ENCODE measurements at places on chromosomes 3 and 15.

GRCh38 chr15:101492766-101493692, 3.5 kb upstream of the PCSK6 start:
- no peak for DNase-seq

GRCh38 chr3:112894258-112894657, 47.6 kb upstream of the CD200R1L start:
- no peak for DNase-seq

GRCh38 chr15:69148465-69148864, 12.0 kb upstream of the GLCE start:
- DNase-seq, result no peak

DNA sequence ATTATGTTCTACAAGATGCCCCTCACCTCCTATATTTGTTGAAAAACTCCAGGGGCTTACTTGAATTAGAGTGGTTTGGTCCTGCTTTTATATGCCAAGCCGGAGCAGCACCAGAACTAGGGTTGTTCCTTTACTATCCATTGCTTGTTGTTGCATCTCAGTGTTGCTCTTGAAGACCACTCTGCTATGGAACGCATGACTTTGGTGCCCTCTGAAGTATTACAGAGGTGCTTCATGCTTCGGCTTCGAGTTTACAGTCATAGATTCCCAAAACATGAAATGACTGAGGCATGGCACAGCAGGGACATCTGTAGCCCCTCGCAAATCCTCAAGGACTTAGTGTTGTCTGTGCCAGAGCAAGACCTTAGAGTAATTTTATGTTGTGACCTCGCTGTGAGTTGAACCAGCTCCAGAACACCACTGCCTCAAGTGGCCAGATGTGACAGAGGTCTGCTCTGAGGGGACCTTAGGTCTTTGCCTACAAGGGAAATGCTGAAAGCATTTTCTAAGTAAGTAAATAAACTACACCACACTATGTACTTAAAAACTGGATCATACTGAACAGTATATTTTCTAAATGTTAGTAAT, 67.2 kb upstream of the SIAH2 start:
- DNase-seq, result no peak

DNA sequence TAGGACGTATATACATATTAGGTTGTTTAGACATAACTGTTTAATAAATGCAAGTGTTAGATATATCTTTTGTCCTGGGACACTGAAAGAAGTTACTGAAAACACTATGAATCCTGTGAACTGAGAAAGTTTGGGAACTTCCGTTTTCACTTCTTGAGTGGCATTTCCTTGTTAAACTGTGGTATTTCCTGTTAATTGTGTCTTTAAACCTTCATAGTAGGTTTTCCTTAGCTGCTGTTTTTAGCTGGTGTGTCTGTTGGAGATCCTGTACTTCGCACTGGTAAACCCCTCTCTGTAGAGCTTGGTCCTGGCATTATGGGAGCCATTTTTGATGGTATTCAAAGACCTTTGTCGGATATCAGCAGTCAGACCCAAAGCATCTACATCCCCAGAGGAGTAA, 37.1 kb downstream of the ATP6V1A start:
- DNase-seq, result no peak

GRCh38 chr3:27943106-27943505, 221.0 kb upstream of the EOMES start:
- DNase-seq, result no peak

DNA sequence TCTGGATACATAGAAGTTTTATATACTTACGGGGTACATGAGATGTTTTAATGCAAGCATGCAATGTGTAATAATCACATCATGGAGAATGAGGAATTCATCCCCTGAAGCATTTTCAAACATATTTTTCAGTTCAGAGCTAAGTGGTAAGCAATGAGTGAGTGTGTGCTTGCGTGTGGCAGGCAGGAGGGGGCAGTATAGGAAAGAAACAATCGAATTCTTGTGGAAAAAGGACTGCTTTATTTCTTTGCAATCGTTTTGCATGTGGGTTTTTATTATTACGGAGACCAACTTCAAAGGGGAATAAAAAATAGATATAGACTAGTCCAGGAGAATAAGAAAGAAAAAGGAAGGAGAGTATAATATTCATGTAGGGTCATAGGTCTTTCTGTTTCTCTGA, 271.6 kb downstream of the CHL1 start:
- no peak for DNase-seq

DNA sequence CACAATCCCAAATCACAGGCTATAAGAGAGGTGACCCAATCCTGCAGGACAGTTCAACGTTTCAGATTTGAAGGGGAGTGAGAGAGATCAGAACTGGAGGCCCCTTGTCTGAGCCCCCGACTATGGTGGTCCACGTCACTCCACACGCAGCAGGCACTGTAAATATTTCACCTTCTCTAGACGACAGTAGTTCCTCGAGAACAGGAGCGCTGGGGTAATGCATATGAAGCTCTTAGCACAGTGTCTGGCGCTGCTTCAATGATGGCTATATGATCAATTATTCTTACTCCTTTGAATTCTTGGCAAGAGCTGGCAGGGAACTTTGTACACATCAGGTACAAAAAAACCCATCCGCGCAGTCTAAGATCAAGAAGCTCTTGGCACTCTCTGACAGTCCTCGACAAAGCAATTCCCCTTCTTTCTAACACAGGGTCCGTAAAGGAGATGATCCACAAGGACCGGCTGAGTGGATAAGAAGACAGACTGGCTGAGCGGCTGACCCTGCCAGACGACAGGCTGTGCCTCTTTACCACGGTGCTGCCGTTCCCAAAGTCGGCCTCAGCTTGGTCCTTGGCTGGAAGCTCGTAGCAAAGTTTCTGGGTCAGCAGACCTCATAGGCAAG, 522 bp upstream of the NRROS start:
- no peak for DNase-seq

- no peak for DNase-seq
Observed at GRCh38 chr3:73538486-73538885, 86.3 kb downstream of the PDZRN3 start.

DNA sequence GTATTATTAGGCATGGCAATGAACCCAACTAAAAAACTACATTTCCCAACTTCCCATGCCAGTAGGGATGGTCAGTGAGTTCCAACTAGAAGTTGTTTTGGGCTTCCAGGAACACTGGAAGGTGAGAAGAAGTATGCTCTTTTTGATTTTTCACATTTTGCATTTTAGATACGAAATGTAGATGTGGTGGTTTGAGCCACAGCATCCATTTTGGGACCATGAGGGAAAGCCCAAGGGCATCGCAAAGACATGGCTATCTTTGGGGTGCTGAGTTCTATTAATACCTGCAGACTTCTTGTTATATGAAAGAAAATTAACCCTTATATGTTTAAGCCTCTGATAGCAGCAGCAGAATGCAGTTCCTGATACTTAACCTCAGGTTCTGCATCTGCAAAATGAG, 62.9 kb downstream of the PTPRG start:
- DNase-seq, result no peak

- DNase-seq, result no peak
Observed at GRCh38 chr3:156240642-156241041, 120.3 kb downstream of the KCNAB1 start.

- DNase-seq, result no peak
Observed at GRCh38 chr3:15052335-15053242, 12.5 kb downstream of the MRPS25 start.

- DNase-seq, result no peak
Observed at GRCh38 chr3:58394339-58394738, 39.3 kb downstream of the PDHB start.

DNA sequence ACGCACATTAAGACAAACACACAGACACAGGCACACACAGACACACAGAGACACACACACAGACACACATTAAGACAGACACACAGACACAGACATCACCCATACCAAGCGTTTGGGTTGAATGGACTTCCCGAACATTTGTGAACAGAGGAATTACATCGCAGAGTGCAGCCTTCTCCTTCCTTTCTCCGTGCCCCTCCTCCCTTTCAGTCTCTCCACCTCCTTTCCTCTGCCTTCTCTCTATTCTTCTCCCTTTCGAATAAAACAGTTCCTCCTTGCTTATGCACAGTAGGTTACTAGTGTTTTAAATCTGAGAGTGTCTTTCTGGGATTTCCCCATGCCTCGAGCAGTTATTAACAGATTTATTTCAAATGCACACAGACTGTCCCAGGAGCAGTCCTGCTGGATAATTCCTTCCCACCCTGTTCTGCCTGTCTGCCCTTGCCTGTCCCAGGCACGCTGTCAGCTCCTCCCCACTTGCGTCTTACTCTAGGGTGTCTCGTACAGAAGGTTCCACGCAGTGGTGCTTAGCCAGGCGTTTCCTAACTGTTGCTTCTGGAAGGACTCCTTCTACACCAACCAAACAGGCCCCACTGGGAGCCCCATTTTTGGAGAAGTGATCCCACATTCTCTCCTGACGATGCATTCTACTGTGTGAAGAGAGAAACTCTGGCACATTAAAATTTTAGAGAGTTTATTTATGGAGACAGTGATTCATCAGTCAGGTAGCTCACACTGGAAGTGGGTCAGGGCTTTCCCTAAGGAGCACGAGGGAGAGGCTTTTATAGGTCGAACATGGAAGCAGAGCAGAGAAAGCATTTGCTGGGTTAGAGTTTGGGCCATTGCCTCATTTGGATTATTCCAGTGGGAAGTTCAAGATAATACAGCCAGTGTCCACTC, 163.8 kb downstream of the SV2B start:
- no peak for DNase-seq

GRCh38 chr15:39106950-39107349, 473.9 kb upstream of the THBS1 start:
- no peak for DNase-seq

- peak; percentile 65 for DNase-seq
Observed at GRCh38 chr15:43127752-43128151, 5.6 kb upstream of the TMEM62 start.

All from COR-L47 (cell line).